D721Med (cell line): ENCODE measurements at places on chromosomes 3 and 15.

DNA sequence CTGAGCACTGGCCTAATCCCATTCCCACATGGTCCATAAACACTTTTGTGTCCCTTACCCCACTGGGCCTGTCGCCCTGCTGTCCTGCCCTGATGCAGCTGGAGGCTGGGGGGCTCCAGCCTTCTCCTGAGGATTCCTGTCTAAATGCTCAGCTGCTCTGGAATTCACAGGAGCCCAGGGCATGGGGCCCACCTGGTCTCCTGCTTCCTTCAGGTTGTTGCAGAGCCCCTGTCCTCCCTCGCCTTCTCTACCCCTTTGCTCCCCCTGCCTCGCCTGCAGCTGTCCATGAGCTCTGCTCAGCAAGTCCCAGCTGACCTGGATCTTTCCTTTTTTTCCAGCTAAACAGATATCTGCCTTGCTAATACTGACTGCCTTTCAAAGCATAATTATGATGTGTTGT is 286.9 kb downstream of the XXYLT1 start:
- DNase-seq = no peak

- no peak for DNase-seq
Observed at GRCh38 chr15:82663186-82663600, 16.0 kb upstream of the CPEB1 start.

DNA sequence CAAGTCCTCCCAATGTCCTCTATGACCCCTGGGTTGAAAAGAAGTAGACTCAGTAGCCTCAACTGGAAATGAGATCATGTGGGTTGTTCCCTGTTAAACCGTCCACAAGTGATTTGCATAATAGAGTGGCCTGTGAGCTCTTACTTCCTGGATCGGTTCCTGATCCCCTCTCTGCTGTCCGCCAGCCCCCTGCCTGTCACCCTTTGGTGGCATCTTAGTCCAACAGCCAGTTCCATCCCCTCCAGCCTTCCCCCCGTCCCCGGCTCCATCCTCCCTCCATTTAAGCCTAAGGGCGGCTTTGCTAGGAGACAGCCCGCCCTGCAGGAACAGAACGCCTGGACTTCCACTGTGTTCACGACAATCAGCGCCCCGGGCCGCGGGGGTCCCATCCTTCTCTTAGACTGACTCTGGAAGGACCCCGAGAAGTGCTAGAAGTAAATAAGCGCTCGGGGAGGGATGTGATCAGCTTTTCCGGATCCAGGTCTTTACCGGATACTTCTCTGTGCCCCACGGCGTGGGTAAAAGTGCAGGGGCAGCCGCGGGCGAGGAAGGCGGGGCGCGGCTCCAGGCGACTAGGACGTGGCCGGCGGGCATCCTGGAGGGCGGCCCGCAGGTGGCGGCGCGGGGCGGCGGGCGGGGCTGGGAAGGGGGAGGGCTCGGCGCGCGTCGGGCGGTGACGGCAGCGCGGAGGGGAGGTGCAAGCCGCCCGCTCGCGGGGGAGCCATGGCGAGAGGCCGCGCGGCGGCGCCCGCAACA is 51.2 kb upstream of the ULK4 start:
- DNase-seq = peak; percentile 74

- DNase-seq = no peak
Observed at GRCh38 chr3:45964139-45964538, 20.9 kb downstream of the CXCR6 start.

DNA sequence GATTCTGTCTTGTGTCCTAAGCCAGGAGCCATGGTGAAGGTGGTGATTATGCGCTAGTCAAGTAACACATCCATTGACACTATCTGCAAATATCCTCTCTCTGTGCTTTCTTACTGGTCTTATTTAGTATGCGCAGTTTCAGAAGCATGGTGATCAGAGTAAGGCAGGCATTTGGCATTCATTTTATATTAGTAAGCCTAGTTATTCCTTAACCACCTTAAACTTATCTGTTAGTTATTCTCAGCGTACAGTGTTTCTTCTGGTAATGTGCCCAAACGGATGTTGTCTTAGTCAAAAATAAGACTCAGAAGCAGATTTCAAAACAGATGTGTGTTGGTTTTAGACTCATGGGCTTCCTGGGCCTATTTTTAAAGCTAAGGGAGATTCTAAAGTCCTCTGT is 329.2 kb downstream of the GRM7 start:
- DNase-seq = no peak

- no peak for DNase-seq
Observed at GRCh38 chr15:60973637-60974415, 255.3 kb downstream of the RORA start.

DNA sequence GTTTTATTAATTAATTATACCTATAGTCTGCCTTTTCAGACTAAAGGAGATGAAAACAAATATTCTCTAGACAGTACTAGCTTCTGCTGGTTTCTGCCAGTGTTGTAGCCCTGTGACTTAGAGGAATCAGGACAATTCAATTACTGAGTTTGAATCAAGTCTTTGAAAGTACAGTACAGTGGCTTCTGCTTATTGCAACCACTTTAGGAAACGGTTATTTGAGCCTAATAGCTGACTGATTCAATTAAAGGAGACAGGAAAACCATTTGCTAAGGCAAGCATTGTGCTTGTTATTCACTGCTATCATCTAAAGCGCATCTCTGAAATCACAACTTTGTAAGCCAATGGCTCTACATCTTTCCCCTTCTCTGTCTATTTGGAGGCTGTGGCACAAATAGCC is 90.1 kb upstream of the ARL6 start:
- no peak for DNase-seq

DNA sequence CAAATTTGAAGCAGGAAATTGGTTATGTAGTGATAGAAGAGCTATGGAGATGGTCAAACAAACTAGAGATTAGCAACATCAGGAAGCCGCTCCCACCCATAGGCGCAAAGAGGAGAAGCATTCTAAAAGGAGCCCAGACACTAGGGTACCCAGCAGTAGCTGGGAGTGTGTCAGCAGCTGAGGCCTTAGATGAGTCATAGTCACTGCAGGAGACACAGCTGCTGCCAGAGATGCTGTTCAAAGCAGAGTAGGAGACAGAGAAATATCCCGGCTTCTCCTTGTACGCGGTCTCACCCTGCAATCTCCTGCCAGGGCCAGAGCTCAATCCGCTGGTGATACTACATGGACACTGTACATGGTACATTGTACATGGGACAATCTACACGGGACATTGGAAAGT is 61.9 kb downstream of the VGLL3 start:
- DNase-seq = no peak

DNA sequence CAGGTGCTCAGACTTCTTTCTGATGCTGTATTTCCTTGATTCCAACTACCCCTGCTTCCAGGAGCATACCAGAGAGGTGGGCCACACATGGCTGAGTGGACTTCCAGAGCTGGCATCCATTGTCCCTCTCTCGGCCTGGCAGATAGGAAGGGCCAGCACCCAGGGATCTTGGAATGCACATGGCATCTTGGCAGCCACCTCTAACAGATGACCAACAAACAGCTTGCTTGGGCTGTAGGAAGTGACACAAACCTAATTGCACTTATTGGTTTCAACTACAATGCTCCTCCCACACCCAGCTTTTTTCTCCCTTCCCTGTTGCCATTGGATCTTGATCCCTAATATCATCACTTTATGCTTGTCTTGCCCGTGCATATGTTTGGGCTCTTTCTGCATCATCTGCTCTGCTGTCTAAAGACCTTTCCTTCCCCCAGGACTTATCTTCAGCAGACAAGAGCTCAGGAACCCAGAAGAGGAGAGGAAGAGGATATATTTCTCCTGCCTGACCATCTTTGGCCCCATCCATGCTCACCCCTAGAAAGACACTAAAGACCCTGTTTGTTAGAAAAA is 294.6 kb downstream of the NTRK3 start:
- no peak for DNase-seq

DNA sequence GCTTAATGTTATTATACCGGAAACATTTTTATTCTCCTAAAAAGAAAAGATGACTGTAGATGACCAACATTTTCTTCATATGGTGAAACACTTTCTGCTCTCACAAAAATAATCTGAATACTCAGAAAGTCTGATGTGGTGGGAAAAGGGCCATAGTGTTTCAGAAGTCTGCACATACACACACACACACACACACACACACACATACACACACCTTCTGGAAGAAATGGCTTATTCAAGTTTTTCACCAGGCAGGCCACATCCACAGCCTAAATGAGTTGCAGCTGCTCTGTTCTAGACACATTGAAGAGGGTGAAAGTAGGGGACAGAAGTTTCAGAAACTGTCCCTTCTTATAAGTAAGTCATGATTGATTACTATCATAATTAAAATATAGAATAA is 220.0 kb downstream of the ZMAT3 start:
- no peak for DNase-seq

GRCh38 chr3:101925564-101925963 is 76.2 kb downstream of the NFKBIZ start:
- DNase-seq = no peak

GRCh38 chr15:33442449-33442848 is 131.7 kb downstream of the RYR3 start:
- DNase-seq = no peak

DNA sequence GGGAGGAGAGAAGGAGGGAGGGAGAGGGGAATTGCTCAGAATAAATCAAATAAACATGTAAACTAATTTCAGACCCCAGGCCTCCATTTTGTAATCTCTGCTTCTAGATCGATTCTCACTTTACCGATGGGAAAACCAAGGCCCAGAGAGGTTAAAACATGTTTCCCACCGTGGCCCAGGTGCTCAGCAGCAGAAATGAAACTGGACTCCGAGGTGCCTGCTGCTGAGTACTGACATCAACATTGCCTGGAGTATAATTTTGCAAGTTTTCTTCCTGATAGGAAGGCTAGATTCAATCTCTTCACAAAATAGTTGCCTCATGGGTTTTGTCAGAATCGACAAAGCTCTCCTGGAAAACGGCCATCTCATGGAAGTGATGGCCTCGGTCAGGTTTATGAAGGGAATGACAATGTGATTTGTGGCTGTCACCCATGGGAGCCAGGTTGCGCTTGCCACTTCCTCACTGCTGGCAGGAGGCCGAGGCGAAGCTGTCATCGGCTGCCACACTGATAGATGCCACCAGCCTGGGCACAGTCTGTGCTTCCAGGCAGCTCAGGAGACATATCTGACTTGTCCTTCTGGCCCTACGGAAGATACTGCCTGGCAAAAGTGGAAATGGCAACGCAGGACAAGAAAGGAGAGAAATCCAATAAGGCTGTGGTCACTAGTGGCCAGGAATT is 133.1 kb upstream of the LRRN1 start:
- DNase-seq = no peak

- no peak for DNase-seq
Observed at GRCh38 chr3:24472358-24472757, 22.3 kb downstream of the THRB start.

DNA sequence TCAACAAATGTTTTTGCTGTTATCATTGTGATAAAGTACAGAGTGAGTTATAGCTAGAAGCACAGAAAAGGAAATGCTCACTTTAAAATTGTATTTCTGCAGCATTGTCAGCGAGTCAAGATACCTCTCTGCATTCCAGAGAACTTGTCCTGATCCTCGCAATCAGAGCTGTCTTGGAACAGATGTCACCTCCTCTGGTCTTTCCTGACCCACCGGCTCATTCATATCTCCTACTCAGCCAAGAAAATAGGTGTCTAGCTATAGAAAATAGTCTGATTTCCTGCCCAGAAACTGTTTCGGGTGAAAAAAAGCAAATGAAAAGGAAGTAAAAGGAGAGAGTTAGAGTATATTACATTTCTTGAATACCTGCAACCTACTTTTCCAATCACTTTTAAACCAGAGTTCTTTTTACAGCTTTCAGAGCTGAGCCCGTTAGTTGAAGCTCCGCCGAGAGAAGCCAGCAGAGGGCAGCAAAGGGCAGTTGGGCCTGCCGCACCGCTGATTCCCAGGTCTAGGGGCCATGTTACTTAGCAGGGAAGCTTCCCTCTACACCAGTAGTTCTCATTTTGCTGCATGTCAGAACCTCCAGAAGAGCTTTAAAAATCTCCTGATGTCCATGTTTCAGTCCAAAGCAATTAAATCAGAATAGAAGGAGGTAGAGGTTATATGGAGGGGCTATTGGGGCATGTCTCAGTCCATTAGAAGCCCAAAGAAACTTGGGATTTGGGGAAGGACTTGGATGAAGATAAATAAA is 185.7 kb upstream of the THRB start:
- peak; percentile 8 for DNase-seq

DNA sequence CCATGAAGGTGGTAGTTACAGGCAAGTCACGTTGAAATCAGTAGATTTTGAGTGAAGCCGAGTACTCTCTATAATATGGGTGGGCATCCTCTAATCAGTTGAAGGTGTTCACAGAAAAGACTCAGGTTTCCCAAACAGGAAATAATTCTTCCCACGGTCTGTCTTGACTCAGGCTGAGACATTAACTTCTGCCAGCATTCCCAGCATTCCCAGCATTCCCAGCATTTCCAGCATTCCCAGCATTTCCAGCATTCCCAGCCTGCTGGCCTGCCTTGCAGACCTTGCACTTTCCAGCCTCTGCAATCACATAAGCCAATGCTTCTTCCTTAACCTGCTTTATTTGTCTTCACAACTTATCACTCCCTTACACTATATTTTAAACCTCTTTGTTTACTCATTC is 542.3 kb upstream of the ROBO2 start:
- no peak for DNase-seq

GRCh38 chr15:42504631-42505030 is 9.2 kb downstream of the SNAP23 start:
- DNase-seq = no peak

GRCh38 chr3:111667621-111668239 is 72.6 kb upstream of the ZBED2 start:
- DNase-seq = no peak

- peak; percentile 28 for DNase-seq
Observed at GRCh38 chr3:39780352-39780751, 29.1 kb upstream of the MYRIP start.

- no peak for DNase-seq
Observed at GRCh38 chr3:171122861-171123260, 96.3 kb upstream of the SLC2A2 start.

DNA sequence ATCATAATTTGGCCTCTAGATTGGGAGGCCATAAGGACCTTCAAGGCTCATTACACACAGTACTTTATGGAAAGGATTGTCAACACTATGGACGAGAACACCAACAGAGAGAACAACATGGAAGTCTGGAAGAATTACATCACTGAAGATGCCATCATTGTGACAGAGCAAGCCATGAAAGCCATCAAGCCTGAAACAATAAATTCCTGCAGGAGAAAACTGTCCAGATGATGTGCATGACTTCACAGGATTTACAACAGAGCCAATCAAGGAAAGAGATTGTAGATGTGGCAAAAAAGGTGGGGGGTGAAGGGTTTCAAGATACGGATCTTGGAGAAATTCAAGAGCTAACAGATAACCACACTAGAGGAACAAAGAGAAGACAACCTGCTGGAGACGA is 15.9 kb downstream of the IL17RB start:
- no peak for DNase-seq

DNA sequence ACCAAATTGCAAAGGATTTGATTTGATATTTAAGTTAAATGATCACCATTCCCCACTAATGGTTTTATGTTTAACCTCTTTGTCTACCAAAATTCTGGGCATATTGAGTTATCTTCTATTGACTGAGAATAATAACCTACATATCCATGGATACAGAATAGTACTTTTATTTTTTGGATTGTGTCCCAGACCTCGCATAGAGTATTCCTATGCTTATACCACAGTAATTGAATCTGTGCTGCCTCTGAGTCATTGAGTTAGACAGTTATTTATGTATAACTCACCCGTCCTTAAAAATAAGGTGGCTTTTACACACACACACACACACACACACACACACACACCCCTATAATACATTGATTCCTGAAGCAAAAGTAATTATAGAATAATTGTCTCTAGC is 690.1 kb upstream of the BCHE start:
- DNase-seq = no peak
